Stimulated activated naive CD4-positive, alpha-beta T cell (primary cell): ENCODE measurements at places on chromosomes 13 and 19.
A peak's percentile ranks its signal among the peaks of the same experiment; 100 is the strongest.

- DNase-seq = no peak
Observed at GRCh38 chr13:37701972-37702371, 103.4 kb upstream of the POSTN start.

DNA sequence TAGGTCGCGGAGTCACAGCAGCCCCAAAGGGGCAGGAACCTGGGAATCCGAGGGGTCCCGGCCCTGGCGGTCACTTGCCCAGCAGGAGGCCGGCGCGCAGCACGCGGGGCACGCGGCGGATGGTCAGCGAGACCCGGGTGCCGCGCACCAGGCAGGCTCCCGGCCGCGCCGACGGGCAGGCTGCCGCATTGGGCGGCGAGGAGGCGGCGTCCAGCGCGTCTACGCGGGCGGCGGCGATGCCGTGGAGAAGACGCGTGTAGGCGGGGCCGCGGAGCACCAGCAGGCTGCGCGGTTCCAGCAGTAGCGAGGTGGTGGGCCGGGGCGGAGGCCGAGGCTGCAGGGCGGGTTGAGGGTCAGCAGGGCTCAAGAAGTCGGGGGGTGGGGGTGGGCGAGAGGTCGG lies 607 bp upstream of the SYNE4 start:
- DNase-seq = peak; percentile 20

DNA sequence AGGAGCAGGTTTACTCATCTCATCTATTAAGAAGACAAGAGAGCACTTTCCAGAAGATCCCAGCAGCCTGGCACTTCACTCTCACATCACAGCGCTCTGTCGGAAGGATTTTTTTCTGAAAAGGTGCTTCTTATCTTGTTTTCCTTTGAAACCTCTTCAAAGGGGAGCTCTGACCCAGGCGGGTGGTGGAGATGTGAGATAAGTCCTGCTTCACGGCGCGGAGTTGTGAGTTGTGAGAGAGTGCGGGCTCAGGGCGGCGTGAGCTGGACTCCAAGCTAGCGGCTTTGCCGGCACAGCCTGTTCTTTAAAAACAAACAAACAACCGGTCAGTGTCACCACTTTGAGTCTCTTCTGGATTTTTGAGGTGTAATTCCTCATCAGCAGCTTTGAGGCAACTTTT lies 169.0 kb upstream of the ARGLU1 start:
- no peak for DNase-seq

GRCh38 chr13:51192348-51192747 lies 29.9 kb upstream of the FAM124A start:
- DNase-seq = no peak

GRCh38 chr19:1172353-1173158 lies 1.5 kb downstream of the SBNO2 start:
- no peak for DNase-seq

DNA sequence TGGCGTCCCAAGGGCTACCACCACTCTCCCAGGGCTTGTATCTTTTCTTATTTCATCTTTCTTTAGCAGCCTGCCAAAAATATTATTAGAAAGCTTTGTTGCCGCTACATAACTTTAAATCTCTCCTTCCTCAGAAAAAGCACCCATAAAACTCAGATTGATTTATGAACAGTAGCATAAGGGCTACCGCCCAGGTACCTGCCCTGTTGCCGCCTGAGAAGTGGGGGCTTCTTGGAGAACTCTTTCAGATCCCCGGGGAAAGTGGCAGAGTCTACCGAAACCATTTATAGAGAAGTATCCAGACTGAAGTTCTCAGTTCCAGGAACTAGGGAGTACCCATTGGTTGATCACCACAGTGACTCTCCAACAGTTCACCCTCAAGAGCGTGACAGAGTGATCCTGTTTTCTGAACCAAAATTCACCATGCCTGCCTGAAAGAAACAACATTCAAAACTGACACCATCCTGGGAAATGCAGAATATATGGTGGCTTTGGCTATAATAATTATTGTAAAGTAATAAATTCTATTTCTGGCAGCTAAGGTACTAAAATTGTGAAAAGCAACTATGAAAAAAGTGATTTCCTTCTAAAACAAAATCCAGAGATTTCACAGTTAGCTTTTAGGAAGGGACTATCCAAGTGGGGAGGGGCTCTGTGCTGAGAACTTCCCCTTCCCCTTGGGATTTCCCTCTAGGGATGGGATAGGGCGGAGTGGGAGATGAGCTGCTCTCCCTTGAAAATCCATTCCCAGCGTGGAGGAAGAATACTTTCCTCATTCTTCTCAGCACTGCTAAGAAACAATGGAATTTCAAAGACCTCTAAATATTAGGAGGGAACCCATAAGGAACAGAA lies 877 bp upstream of the N4BP2L1 start:
- no peak for DNase-seq

DNA sequence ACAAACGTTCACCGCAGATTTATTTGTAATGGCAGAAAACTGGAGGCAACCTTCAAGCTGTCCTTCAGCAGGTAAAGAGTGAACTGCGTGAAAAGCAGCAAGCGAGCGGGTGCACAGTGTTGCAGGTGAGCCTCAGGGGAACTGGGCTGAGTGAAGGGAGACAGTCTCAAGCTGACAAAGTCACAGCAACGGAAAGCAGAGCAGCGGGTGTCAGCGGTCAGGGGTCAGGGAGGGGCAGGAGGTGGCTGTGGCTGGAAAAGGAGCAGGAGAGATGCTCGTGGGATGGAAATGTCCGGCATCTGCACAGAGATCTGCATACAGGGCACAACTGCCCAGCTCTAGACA lies 8.5 kb upstream of the RASA3 start:
- peak; percentile 79 for DNase-seq

GRCh38 chr13:46389457-46390451 lies 2.7 kb upstream of the RUBCNL start:
- DNase-seq = no peak

- DNase-seq = no peak
Observed at GRCh38 chr19:924553-925086, 1.2 kb upstream of the ARID3A start.

- no peak for DNase-seq
Observed at GRCh38 chr13:74090869-74091605, 43.2 kb downstream of the KLF12 start.

GRCh38 chr13:48477191-48477855 lies 55.6 kb downstream of the RCBTB2 start:
- no peak for DNase-seq

DNA sequence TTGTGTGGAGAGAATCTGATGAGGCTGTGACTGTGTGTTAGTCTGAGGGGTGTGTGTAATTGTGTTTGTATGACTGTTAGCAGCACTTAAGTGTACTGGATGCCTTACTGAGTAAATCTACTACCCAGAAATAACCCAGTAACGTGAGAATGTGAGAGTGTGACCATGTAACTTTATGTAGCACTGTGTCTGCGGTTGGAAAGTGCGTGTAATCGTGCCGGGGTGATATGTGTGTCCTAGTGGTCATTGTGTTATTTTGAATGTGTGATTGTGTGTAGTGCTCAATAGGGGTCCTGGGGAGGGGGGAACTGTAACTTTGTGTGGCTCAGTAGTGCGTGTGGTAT lies 550 bp downstream of the ZNF383 start:
- DNase-seq = no peak

GRCh38 chr19:11554160-11554559 lies 4.9 kb downstream of the ELOF1 start:
- DNase-seq = no peak

GRCh38 chr19:1000095-1000494 lies at the start of gene GRIN3B:
GRIN3B (plus strand) TSS chr19:1000419; CDS start chr19:1000438, 19 bp downstream.
- DNase-seq = peak; percentile 51

- DNase-seq = no peak
Observed at GRCh38 chr13:100597253-100597652, 8.7 kb upstream of the GGACT start.

GRCh38 chr13:114115796-114116195 lies 16.6 kb downstream of the RASA3 start:
- no peak for DNase-seq

DNA sequence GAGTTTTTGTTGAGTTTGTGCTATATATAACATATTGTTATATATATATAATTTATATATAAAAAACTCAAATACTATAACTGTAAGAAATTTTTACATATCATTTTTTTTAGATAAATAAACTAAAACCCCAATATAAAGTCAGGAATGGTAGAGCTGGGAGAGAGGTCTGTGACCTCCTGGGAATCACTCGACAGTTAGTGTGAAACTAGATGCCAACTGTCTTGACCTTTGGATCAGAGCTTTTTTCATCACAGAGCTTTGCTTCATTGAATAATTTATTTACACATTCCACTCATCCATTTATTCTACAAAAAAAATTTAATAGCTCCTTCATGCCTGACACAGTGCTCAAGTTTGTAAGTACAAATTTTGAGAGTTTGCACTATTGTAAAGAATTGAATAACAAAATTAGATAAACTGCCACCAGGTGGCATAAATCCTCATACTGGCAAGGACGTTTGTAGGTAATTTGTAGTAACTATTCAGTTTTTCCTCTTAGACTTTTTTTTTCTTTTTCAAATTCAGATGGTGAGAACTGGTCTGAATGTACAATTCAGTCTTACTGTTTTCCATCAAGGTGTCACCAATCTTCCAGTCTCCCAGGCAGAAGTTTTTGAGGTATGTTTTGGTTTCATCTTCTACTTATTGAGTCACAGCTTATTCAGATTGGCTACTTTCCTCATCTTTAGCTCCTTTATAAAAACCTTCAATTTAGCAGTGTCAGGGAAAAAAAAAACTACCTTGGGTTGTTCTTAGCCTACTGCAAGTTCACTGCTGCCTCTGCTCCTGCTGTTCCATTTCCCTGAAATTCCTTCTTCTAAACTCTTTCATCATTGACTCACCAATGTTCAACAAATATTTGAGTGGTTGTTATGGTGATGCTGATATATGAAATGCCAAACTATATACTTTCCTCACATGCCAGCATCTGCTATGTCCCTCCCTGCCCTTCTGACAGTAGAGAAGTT lies 28.7 kb downstream of the LACC1 start:
- no peak for DNase-seq

DNA sequence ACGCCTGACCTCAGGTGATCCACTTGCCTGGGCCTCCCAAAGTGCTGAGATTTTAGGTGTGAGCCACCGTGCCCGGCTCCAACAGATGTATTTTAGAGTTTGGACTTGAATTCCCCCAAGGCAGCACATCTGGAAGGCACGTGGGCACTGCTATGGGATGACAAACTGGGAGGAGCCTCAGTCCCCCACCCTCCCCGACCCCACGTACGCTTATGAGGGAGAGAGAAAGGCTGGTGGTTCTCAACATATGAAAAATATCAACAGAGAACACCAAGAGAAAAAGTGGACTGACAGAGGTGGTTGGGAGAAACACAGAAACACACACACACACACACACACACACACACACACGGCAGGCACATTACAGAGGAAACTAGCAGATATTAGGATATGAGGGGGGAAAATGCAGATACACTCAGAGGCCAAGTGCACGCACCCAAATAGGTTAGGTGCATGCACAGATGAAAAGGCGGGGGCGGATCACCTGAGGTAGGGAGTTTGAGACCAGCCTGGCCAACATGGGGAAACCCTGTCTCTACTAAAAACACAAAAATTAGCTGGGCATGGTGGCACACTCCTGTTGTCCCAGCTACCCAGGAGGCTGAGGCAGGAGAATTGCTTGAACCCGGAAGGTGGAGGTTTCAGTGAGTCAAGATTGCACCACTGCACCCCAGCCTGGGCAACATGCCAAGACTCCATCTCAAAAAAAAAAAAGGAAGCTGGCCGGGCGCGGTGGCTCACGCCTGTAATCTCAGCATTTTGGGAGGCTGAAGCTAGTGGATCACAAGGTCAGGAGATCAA lies 3.2 kb downstream of the STX10 start:
- no peak for DNase-seq

- no peak for DNase-seq
Observed at GRCh38 chr13:113655346-113656002, 2.5 kb downstream of the ATP4B start.
